ENCODE measurements at places on chromosomes 16 and 17. TPM values are rescaled to one million over a fixed set of nuclear protein-coding genes. Genes with fewer than 3 reads are reported as not detected.

DNA sequence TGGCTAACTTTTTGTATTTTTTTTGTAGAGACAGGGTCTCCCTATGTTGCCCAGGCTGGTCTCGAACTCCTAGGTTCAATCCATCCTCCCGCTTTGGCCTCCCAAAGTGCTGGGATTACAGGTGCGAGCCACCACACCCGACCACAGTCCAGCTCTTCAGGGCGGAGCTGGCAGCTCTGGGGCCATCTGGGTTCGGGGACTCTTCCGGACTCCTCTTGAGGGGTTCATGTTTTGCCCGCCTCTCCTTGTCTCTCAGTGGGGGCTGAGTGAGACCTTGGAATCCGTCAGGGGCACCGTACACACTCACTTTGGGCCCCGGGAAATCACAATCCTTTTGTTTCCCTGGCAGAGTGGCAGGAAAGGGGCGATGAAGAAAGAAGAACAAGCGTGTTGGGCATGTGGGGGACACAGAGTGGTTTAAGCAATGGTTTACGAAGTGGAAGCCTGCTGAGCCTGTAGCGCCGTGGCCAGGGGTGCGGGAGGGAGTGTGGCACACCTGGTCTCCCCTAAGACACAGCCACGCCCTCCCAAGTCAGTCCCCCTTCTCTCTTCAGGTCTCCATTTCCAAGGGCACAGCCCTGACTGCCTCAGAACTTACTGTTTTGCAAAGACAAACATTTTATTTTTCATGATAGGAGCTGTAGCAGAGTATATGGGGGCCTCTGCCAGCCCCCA lies 26.1 kb downstream of the TNS4 start:
- no peaks in the 10 kb centered on the region for H3K27me3 ChIP-seq
- H3K27ac ChIP-seq = no peak overlapping the region
- no peaks in the 10 kb centered on the region for H3K36me3 ChIP-seq
- no peak overlapping the region for H3K4me3 ChIP-seq
- no peak for DNase-seq

GRCh38 chr17:47905221-47905733 lies 9.2 kb downstream of the SP2 start:
- no peaks in the 10 kb centered on the region for H3K4me1 ChIP-seq
- no peak for DNase-seq
- no peak overlapping the region for H3K4me3 ChIP-seq
- no peak overlapping the region for H3K27ac ChIP-seq
- H3K36me3 ChIP-seq = no peaks in the 10 kb centered on the region

The CCL8 gene
- not detected for total RNA-seq

The SLFN12 gene
- 9.7 TPM for total RNA-seq

GRCh38 chr17:28317099-28317965 lies 1.7 kb upstream of the TMEM97 start:
- no peaks in the 10 kb centered on the region for H3K27me3 ChIP-seq
- H3K27ac ChIP-seq = no peak overlapping the region
- no peak for DNase-seq

- no peaks in the 10 kb centered on the region for H3K4me1 ChIP-seq
- H3K27me3 ChIP-seq = peaks cover 66% of the 10 kb centered on the region
- no peak overlapping the region for H3K4me3 ChIP-seq
- H3K27ac ChIP-seq = no peak overlapping the region
- DNase-seq = no peak
Observed at GRCh38 chr17:77691216-77692085, 267.1 kb upstream of the TNRC6C start.

Measured in PC-9 (cell line).